ENCODE measurements at places on chromosomes 1 and 21. TPM values are rescaled to one million over a fixed set of nuclear protein-coding genes. Genes with fewer than 3 reads are reported as not detected.

- no peak for DNase-seq
- no peak overlapping the region for H3K4me3 ChIP-seq
- peaks cover 36% of the 10 kb centered on the region for H3K36me3 ChIP-seq
- no peak overlapping the region for H3K27ac ChIP-seq
Measured at GRCh38 chr1:12383786-12384185, 154.0 kb downstream of the VPS13D start.

Gene SYCP1
- total RNA-seq: not detected

Gene S100A7A
- total RNA-seq: not detected

DNA sequence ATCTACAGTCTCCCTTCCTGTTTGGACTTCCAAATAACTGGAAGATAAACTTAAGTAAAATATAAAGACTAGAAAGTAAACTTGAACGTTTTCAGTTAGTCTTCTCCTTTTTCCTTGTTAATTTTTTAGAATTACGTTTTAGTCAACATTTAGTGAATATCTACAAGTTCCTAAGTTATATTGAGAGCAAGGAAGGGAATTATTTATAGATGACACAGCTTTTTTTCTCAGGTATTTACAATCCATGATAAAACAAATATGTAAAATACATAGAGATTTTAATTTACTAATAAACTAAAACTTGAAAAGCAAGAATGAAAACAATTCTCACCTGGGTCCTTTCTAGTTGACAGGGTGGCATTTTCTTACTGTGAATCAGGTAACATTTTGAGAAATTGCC, 89.5 kb downstream of the CLEC20A start:
- H3K4me3 ChIP-seq: no peak overlapping the region
- DNase-seq: no peak
- no peaks in the 10 kb centered on the region for H3K36me3 ChIP-seq
- no peaks in the 10 kb centered on the region for H3K27me3 ChIP-seq
- no peaks in the 10 kb centered on the region for H3K4me1 ChIP-seq

- H3K27me3 ChIP-seq: no peaks in the 10 kb centered on the region
- no peaks in the 10 kb centered on the region for H3K36me3 ChIP-seq
- H3K4me3 ChIP-seq: no peak overlapping the region
- H3K27ac ChIP-seq: no peak overlapping the region
- DNase-seq: no peak
Measured at GRCh38 chr1:203178083-203178482, 2.5 kb upstream of the MYBPH start.

All from cardiac muscle cell (in vitro differentiated cells and primary cell).